ENCODE measurements at places on chromosomes 11 and 22.

- no peak for DNase-seq
Observed at GRCh38 chr22:48757581-48757980, 1070.1 kb downstream of the BRD1 start.

DNA sequence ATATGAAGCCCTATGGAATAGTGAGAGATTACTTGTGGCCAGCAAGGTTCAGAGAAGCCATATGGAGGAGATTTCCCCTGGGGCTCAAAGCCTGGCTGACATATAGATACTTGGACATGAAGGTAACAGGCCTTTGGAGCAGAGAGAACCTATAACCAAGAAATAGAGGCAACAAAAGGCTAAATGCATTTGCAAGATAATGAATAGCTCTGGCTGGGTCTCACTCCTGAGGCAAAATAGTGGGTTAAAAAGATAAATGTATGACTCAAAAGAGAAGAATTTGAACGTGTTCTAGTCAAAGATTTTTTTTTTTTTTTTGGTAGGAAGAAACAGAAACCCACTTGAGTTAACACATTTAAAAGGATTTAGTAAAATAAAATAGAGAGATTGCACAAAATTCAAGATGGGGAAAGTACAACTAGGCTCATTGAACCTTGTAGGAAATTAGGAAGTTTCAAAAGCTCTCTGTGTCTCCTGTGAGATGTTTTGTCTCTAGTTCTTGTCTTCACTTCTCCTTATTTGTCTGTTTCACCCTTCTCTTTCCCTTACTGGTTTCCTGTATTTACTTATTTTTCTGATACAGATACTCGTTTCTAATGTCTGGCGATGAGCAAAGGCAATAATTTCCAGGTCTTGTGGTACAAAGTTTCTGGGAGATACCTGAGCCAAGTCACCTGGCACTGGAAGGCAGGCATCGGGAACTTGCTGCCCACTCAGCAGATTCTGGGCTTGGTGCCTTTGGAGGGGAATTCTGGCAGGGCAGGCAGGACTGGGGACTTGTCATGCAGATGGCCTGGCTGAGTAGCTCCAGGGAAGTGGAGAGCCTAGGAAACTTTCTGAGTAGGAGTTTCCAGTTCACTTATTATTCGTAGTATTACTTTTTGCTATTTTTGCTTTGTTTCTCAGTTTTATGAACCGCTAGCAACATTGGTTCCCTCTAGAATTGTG lies 49.2 kb upstream of the SESN3 start:
- no peak for DNase-seq

DNA sequence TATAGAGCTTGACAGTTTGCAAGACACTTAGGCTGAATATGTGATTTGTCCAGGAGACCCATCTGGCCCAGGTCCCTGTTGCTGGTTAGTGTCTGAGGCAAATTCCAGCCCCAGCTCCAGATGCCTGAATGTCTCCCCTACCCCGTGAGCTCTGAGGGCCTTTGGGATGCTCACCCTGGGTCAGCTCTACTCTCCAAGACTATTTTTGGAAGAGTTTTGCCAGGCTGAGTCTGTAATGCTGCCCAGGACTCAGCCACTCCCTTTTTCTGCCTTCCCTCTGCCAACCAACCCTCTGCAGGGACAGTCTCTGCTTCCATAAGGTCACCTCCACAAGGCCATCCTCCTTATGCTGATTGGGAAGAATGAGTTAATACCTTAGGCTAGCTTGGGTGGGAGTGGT lies 66.3 kb downstream of the CABIN1 start:
- DNase-seq: no peak

DNA sequence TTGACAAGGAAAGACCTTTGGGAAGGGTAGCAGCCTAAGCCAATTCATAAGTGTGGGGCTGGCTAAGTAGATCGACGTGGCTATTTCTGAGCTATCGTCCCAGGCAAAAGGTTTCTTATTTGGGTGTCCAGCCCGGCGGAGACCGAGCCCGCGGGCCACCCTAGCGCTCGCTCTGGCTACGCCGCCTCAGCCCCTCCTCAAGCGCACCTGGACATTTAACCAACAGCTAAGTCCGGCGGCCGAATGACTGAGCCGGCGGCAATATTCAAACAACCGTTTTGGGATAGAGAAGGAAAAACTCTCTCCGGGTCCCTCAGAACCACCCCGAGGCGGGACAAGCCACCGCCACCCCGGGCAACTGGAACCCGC lies 457 bp downstream of the RNF141 start:
- DNase-seq: peak; percentile 48

DNA sequence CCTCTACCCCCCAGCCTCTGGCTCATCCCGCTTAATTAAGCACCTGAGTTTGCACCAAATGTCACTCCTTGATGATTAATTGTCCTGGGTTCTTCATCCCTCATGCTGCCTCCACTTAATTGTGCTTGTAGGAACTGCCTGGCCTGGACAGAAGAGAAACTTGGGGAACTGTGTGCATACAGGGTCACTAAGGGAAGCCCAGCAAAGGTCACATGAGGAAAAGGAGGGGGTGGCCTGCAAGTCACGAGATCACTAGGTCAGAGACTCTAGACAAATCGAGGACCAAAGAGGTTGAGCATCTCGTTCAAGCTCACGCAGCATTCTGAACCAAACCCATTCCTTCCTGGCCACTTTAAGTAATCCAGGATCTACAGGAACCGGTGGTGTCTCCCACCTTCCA lies 75.8 kb downstream of the PDE2A start:
- no peak for DNase-seq

- DNase-seq: no peak
Observed at GRCh38 chr11:115965767-115966504, 461.7 kb upstream of the CADM1 start.

DNA sequence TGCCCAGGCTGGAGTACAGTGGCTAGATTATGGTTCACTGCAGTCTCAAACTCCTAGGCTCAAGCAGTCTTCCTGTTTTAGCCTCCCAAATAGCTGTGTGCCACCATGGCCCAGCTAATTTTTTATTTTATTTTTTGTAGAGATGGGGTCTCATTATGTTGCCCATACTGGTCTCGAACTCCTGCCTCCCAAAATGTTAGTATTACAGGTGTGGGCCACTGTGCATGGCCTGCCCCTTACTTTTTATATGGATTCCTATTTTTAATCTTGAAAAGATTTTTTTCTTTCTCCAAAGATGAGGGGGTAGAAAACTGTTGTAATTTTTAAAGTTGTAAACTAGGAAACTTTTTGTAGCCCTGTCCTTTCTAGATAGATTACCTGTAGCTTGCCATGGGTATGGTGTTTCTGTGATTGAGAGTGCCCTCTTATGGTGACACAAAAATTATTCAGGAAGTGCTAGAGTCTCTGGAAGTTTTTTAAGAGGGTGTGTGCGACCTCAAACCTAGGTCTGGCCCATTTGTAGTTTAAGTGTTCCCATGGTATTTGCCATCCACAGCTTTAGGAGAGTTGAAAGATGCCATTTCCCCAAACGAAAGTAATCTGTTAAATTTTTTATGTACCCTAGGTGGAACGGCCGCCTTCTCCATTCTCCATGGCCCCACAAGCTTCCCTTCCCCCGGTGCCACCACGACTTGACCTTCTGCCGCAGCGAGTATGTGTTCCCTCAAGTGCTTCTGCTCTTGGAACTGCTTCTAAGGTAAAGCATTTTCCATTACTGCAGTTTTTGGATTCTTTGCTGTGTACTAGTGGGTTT lies 32.4 kb downstream of the MCAM start:
- DNase-seq: peak; percentile 48

DNA sequence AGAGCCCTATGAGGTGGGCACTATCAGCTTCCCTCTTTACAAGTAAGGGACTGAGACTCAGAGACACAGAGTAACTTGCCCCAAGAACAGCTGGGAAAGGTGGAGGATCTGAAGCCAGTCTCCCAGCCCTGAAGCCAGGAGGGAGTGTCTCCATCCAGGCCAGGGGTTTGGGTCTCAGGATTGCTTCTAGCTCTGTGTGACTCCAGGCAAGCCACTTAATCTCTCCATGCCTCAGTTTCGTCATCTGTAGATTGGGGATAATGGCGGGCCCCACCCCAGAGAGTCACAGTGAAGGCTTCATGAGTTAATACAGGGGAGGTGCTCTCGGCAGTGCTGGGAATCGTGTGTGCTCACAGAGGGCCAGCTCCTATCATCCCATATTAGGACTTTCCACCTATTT lies 10.5 kb downstream of the MAP4K2 start:
- DNase-seq: no peak

- peak; percentile 88 for DNase-seq
Observed at GRCh38 chr22:21984793-21985192, 2.2 kb upstream of the TOP3B start.

DNA sequence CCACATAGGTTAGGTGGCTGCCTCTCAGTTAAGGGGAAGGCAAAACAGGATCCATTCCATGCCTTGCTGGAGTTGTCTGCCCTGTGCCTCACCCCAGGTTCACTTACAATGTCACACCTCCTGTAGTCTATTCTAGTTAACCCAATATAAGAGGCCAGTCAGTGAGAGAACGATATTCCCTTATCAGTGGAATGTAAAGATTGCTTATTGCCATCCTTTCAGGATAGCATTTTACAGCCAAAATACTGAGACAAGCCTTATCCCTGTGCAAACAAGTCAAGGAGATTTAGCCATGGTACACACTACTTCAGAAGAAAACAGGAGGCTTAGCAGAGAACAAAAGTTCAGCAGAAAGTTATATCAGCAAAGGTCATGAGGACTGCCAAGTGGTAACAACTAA lies 5.5 kb downstream of the CYP2R1 start:
- DNase-seq: no peak

GRCh38 chr22:20532256-20532993 lies 25.0 kb downstream of the MED15 start:
- DNase-seq: no peak

DNA sequence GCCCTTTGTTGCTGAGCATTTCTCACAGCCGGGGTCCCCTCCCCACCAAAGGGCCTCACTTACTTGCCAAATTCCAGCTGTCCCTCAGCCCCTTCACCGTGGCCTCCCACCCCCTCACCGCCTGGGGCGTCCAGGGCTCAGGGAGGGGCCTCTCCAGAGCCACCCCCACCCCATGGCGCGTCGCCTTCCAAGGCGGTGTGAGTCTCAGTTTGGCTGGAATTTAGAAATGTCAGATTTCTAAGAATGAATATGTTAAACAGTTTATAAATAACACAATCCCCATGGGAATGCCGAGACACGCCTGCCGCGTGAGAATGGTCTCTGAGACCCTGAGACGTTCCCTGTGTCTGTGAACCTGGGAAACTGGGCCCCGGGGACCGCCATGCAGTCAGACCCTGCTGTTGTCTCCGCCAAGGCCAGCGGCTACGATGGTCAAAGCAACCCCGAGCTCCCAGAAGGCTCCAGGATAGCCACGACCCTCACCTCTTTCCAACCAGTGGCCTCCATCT lies 28.9 kb downstream of the CELSR1 start:
- no peak for DNase-seq

- no peak for DNase-seq
Observed at GRCh38 chr11:10617551-10617950, 49.1 kb upstream of the LYVE1 start.

GRCh38 chr11:79822766-79823165 lies 381.9 kb upstream of the TENM4 start:
- DNase-seq: no peak

- no peak for DNase-seq
Observed at GRCh38 chr11:116403794-116404461, 368.9 kb downstream of the BUD13 start.

- no peak for DNase-seq
Observed at GRCh38 chr11:75565221-75565814, 3.3 kb downstream of the SERPINH1 start.

- DNase-seq: no peak
Observed at GRCh38 chr22:42829302-42829701, 27.8 kb downstream of the ARFGAP3 start.

DNA sequence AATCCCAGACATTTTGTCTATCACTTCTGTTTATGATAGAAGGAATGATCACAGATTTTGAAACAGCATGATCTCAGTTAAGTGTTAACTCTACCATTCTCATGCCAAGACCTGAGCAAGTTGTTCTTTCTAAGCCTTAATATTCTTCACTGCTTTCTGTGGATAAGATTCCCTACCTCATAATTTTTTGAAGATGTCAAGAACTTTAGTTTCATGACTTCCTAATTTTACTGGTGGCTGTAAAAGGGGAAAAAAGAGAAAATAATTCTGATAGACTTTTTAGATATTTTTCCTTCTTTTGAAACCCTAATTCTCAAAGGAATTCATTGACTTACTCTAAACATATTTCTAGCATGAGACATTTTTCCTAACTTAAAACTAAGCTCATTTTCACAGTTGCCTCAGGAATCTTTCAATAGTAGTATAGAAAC lies 520.0 kb upstream of the LUZP2 start:
- DNase-seq: no peak

- DNase-seq: peak; percentile 7
Observed at GRCh38 chr22:38401336-38402084, 53.5 kb downstream of the KCNJ4 start.

DNA sequence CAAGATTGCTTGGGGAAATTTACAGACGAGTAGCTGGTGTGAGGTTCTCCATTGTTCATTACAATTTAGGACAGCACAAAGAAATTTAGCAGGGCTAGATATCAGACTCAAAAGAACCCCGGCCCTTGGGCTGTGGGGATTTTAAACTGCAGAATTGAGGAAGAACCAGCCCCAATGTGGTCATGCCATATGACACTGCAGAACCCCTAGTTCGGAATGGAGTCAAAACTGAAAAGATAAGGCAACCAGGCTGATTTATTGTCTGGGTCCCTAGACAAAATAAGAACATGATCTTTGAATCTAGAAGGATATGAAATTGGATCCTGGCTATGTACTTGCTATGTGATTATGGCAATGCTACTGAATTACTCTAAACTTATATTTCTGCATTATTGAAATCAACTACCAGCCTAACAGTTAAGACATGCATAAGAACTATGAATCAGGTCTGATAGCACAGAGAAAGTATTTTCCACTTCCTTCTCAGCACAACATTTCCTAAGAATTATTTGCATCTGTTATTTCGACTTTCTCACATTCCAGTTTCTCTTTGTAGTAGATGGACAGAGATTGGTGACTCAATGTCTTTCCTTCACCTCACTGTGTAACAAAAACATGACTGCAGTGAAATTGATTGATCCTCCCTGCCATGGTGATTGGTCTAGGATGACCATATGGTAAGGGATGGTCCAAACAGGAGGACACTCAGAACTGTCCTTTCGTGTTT lies 13.2 kb downstream of the MMP3 start:
- DNase-seq: no peak

- no peak for DNase-seq
Observed at GRCh38 chr11:2402106-2402505, 1.6 kb downstream of the TSSC4 start.

DNA sequence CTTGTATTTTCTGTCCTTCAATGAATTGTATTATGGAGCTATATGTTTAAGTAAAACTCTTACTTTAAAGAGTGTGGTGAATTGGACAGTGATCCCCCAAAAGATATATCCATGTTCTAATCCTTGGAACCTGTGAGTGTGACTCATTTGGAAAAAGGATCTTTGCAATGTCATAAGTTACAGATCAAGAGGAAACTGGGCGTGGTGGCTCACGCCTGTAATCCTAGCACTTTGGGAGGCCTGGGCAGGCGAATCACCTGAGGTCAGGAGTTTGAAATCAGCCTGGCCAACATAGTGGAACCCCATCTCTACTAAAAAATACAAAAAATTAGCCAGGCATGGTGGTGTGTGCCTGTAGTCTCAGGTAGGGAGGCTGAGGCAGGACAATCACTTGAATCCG lies 36.7 kb downstream of the ELF5 start:
- DNase-seq: no peak

- DNase-seq: no peak
Observed at GRCh38 chr22:50408311-50408710, 65.2 kb downstream of the PPP6R2 start.

- DNase-seq: no peak
Observed at GRCh38 chr11:84909740-84910139, 717.4 kb downstream of the DLG2 start.

Data from K562 (cell line).